AG09309 (cell line): ENCODE measurements at places on chromosomes 2 and 18.

DNA sequence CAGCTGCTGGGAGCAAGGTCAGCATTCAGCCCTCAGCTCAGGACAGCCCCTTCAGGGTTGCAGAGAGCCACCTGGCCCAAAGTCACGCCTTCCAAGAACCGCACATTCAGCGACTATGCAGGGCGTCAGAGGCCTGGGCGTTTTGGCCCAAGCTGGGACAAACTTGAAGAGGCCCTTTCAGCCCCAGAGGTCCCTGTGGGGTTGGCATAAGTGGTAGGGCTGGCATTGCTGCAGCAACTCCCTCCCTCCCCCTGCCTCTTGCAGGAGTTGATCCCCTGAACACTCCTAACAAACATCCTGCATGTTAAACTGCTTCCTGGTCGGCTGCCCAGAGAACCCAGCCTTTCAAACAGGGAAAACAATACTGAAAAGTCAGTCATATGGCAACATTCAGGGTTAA lies 192.9 kb upstream of the SMAD2 start:
- no peak for DNase-seq

DNA sequence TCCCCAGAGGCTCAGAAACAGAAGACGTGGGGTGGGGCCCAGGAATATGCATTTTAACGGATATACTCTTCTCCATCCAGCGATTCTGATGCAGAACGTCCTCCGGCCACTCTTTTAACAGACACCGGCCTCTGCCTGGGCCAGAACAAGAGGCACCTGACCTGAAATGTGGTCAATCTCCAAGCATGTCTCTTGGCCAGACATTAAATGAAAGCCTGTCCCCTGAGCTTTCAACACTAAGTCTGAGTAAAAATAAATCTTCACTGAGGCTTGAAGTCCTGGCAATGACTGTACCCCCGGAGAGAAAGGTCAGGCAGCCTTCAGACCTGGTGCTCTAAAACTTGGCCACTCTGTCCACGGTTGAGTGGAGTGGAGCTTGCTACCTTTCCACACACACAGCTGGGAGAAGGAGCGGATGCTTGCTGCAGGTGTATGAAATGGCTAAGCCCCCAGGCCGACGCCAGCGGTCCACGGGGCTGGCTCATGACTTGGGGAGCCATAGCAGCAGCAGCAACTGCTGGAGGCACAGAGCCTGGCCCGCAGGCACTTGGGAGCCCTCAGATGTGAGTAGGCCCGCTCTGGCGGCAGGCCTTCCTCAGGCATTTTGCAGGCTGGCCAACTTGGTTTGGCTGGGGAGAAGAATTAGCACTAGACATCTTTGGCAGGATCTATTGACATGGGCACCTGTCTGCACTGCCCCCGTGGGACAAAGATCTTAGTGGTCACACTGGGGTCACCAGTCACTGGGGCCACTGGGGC lies 79.7 kb downstream of the TMEM17 start:
- DNase-seq = no peak

GRCh38 chr18:49892148-49892924 lies 79.0 kb upstream of the ACAA2 start:
- DNase-seq = no peak

DNA sequence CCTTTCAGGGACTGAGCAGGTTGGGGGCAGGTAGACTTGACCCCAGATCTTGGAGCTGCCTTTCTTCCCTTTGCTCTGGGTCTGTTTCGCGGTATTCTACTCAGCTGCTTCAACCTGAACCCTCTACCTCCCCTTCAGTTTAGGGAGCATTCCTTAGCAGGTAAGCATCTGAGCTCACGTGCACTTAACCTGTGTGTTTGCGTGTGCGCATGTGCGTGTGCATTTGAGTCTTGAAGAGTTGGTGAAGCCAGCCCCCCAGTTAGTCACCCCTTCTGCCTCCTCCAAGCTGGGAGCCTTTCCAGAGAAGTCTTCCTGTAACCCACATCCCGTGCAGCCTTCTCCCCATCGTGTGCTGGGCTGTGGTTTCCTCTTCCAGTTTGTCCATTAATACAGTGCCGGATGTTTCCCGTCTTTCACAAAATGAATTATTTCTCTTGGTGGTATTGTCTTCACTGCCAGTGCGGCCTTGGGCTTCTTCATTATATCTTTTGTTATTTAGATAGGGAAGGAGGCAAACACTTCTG lies 33.2 kb downstream of the B3GNT2 start:
- DNase-seq = no peak
